NCI-H460 (cell line): ENCODE measurements at places on chromosomes 1 and 21. TPM values are rescaled to one million over a fixed set of nuclear protein-coding genes. Genes with fewer than 3 reads are reported as not detected.

DNA sequence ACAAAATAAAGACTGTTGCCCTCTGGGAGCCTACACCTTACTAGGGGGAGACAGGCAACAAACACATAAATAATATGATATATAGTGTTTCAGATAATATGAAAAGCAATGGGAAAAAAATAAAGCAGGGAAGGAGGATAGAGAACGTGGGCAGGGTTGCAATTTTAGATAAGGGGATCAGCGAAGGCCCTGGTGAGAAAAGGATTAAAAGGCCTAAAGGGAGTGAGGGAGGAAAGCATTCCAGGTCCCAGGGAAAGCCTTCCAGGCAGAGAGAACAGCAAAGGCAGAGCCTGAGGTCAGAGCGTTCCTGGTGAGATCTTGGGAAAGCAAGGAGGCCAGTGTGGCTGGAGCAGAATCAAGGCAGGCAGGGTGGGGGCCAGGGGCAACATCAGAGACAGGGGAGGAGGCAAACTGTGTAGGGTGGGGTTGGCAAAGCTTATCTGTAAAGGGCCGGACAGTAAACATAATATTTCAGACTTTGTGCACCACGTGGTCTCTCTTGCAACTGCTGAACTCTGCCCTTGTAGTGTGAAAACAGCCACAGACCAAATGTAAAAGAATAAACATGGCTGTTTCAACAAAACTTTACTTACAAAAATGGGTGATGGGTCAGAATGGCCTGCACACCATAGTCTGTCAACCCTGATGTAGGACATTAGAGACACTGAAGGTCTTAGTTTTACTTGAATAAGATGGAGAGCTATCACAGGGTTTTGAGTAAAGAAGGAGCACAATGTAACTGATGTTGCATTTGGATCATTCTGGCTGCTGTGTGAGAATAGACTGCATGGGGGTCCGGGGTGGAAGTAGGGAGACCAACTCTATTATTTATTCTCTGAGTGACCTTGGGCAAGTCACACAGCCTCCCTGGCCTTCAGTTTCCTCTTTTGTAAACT is 13.3 kb upstream of the CPT2 start:
- no peak for DNase-seq

The MTARC1 gene
- 9.4 and 10.9 TPM in 2 replicates for total RNA-seq

The C1QC gene
- not detected in 2 replicates for total RNA-seq

The ITSN1 gene
- total RNA-seq = 16.7 and 18.8 TPM in 2 replicates

DNA sequence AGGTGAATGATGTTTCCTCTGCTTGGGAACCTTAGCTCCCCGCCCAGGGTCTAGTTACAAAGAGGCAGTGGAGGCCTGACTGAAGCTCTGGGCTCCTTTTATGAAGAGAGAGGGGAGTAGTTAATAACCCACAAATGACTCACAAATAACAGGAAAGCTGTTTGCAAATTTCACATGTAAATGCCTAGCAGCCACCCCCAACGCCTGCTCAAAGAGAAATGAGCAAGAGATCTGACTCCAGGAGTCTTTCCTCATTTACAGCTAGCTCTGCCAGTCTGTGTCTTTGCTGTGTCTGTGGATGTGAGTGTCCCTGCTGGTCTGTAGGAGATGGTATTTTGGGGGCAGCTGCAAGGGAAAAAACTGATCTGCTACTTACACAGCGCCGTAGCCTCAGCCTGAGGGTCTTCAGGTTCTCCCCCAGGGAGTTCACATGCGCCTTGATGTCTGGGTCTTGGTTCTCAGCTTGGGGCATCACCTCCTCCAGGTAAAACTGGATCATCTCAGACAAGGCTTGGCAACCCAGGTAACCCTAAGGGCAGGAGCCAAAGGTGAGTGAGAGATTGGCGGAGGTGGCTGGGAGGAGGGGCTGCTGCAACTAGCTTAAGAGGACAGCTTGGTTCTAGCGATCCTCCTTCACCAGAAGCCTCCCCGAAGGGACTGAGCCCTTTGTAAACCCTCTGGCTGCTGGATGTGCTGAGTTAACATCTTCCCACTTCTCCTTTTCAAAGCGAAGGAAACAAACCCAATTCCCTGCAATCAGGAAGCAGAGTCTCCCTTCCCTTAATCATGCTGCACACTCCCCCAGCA is at the start of gene IL19:
TSS of gene IL19 (plus strand) at position 243 of the 807 bp plus-strand sequence. CDS start 65,890 bp downstream, outside the sequence.
- DNase-seq = no peak

The VHLL gene
- total RNA-seq = not detected in 2 replicates

DNA sequence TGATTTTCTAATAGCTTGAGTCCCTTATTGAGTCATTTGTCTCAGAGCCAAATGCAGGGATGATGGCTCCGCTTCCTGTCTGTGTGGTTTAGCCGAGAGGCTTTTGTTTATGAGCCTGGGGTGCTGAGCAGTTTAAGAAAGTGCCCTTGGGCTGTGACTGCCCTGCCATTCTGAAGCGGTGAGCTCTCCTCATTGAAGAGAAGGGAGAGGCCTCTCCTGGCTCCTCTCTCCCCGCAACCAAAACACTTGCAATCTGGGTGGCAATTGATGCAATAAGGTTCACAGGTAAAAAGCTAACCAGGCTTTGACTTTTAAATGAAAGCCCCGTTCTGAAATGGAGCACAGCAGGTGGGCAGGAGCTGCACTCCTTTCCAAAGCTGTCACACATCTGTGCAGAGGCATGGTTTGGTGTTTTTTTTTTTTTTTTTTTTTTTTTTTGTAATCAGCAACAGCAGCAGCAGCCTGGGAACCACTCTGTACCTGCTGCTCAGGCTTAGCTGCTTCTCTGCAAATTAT is 403.7 kb downstream of the SIPA1L2 start:
- no peak for DNase-seq

GRCh38 chr1:231196728-231197127 is 34.9 kb downstream of the TRIM67 start:
- DNase-seq = no peak

The SWT1 gene
- 3.4 and 4.9 TPM in 2 replicates for total RNA-seq

- no peak for DNase-seq
These were observed 2.7 kb downstream of the GRHL3 start for GRCh38 chr1:24321697-24322469.

DNA sequence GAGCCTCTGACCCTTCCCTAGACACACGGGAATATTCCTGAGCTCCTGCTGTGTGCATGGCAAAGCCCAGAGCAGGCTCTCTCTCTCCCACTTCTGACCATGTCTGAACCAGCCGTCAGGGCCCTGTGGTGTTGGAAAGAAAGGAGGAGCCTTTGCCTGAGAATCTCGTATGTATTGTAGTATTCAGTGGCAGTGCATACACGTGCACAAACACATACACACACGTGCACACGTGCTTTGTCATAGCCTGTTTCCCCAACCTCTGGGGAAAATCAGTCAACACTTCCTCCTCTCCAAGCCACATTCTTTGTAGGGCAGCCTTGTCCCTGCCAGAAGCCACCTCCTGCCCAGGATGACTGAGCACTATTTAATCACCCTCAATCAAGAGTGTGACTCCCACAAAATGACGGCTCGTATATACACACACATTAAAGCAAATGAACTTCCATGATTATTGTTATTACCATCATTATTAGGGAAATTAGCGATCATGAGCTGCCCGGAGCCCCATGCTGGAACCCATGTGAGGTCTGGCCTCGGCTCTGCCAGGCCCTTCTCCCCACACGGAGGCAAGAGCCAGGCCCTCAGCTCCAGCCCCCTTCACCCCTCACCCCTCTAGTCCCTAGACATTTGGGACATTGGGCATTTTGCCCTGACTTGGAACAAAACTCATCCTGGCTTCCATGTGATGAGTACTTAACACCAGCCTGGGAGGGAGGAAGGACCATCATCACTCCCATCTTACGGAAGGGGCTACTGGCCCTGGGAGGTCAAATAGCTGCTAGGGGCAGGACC is 331.9 kb downstream of the NPHP4 start:
- no peak for DNase-seq

DNA sequence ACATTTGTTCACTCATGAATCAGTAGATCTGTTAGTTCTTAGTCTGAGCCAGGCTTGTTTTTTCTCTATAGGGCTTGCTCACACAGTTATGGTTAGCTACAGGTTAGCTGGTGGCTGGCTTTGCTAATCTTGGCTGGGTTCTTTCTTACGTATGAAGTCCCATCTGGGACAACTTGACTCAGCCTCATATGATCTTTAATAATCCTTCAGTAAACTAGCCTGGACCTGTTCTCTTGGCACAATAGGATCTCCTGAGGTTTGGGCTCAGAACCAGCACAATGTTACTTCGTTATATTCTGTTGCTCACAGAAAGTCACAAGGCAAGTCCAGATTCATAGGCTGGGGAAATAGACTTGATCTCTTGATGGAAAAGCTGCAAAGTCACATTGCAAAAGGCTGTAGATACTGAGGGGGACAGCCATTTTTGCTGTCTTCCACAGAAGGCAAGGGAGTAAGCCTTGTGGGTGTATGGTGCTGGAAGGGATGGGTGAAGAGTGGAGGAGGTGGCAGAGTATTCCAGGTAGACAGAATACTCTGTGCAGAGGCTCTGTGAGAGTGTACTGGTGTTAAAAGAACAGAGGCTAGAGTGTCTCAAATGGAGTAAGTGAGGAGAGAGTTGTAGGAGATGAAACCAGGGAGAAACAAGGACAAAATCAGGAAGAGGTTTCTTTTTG is 24.4 kb downstream of the EFCAB7 start:
- no peak for DNase-seq

The FAM78B gene
- total RNA-seq = 0.22 and 0.38 TPM in 2 replicates

DNA sequence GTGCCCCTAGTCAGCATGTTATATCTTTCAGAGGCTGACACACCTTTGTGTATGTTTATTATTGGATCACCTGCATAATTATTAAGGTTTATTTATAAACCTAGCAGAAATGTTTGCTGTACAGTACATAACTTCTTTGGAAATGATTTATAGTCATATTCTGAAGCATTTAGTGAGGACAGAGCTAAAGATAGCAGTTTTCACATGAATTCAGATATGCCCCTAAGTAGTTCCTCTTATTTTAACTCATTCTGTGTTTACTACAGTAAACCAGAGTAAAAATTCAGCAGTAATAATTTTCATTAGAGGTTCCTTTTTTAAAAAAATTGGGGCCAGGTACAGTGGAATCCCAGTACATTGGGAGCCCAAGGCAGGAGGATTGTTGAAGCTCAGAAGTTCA is 21.4 kb upstream of the BMP8A start:
- DNase-seq = no peak

DNA sequence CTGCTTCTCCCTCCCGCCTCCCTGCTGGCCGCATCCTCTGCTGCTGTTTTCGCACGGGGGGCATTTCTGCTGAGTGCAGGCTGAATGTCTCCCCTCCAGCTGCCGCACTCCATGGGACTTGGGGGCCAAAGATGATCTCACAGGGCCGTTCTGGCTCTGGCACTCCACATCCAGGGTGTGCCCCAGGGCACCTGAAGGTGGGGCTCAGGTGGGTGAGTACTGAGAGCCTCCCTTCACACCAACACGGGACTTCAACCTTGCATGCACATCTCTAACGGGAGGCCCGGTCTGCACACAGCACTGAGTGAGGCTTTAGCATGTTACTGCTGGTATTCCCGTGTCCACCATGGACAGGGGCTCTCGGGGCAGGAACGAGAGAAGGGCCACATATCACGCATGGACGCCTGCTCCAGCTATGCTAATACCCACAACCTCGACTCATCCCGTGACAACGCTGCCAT is 88.9 kb downstream of the DMRTB1 start:
- no peak for DNase-seq

The RGSL1 gene
- 0.07 TPM in 1 of 2 replicates, not detected in the other for total RNA-seq

- DNase-seq = no peak
These were observed 1.0 kb downstream of the KRTCAP2 start for GRCh38 chr1:155171836-155172731.

DNA sequence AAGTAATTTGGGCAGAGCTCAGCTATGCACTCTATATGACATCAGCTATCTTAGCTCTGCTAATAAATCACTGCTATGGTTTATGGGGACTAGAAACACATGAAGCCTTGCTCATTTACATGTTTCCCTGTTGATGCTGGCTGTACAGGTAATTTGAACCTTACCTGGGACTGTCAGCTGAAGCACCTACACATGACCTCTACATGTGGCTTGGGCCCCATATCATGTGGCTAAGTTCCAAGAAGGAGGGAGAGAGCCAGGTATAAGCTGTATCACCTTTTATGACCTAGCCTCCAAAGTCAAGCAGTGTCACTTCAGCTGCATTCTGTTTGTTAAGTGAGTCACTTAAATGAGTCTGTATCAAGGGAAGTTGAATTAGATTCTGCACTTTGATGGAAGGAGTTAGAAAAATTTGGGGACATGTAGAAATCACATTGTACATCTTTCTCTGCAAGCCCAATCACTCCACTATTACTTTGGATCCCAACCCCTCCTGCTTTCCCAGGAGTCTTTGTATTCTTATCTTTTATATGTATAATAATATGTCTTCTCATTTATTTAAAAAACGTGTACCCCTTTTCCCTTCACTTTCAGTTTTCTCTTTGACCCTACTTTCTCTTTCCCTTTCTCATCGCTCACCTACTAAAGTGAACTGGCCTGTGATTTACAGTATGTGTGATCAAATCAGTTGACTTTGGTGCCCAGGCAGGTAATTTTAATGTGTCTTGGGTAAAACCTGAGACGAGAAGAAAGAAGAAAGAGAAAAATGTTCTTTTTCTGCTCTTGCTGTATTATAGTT is 53.4 kb upstream of the PRKACB start:
- no peak for DNase-seq

DNA sequence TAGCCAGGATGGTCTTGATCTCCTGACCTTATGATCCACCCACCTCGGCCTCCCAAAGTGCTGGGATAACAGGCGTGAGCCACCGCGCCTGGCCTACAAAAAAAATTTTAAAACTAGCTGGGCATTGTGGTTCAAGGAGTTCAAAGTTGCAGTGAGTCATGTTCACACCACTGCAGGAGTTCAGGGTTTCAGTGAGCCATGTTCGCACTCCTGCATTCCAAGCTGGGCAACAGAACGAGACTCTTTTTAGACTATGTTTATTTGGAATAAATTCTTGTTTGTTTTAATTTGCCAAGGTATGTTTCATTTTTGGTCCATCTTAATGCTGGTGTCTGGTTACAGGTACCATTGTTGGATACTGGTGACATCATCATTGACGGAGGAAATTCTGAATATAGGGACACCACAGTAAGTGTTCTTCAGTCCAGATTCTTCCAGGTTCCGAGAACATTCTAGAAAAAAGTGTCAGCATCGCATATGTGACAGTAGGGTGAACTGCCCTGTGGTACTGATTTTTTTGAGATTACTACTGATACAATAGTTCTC is 3.9 kb downstream of the PGD start:
- no peak for DNase-seq
